Activated CD8-positive, alpha-beta T cell treated with anti-CD3 and anti-CD28 coated beads for 36 hours (primary cell): ENCODE measurements at places on chromosomes 4 and X. TPM values are rescaled to one million over a fixed set of nuclear protein-coding genes. Genes with fewer than 3 reads are reported as not detected.

Gene C1QTNF7
- not detected for total RNA-seq

Gene HSFX3
- total RNA-seq = not detected

Gene RTL9
- total RNA-seq = not detected

Gene FAT4
- total RNA-seq = not detected

Gene MAGEC2
- total RNA-seq = not detected

Gene ADAM29
- total RNA-seq = not detected

Gene HTR2C
- total RNA-seq = not detected

Gene WDFY3
- total RNA-seq = 0.38 TPM

Gene WAS
- 81.9 TPM for total RNA-seq

Gene GPR119
- total RNA-seq = not detected

Gene CXorf65
- 20.0 TPM for total RNA-seq

Gene CXCL8
- 0.18 TPM for total RNA-seq

Gene ANXA10
- not detected for total RNA-seq

Gene GAGE12J
- not detected for total RNA-seq

Gene VSIG4
- not detected for total RNA-seq

Gene MYOZ2
- total RNA-seq = not detected

Gene CHRDL1
- total RNA-seq = not detected

Gene PIR
- 1.2 TPM for total RNA-seq

Gene CSAG1
- not detected for total RNA-seq

Gene MAML3
- total RNA-seq = 2.4 TPM

Gene KLHL4
- not detected for total RNA-seq

Gene SYNPO2
- 0.13 TPM for total RNA-seq

Gene TXK
- total RNA-seq = 20.6 TPM

Gene SMIM43
- total RNA-seq = not detected

Gene CCNQ
- total RNA-seq = 18.5 TPM

Gene EDA2R
- total RNA-seq = 1.2 TPM

Gene GLOD5
- not detected for total RNA-seq

Gene CACNA1F
- 1.1 TPM for total RNA-seq

Gene SSX4
- not detected for total RNA-seq

Gene VEGFD
- not detected for total RNA-seq

Gene TKTL2
- total RNA-seq = not detected

Gene CLIC2
- total RNA-seq = not detected

Gene ANXA3
- total RNA-seq = 0.63 TPM

Gene PYURF
- 47.4 TPM for total RNA-seq

Gene XAGE1B
- total RNA-seq = not detected

Gene PPARGC1A
- not detected for total RNA-seq

Gene ATP1B4
- not detected for total RNA-seq

Gene FOXO4
- total RNA-seq = 6.0 TPM

Gene CT45A5
- not detected for total RNA-seq

Gene MAGEB10
- not detected for total RNA-seq

Gene KIAA1210
- not detected for total RNA-seq

Gene PAGE2
- total RNA-seq = not detected

Gene COL25A1
- not detected for total RNA-seq
